ENCODE measurements at places on chromosomes 4 and X. TPM values are rescaled to one million over a fixed set of nuclear protein-coding genes. Genes with fewer than 3 reads are reported as not detected.

The TMPRSS11B gene
- total RNA-seq, result not detected

The LUZP4 gene
- total RNA-seq, result not detected

The G3BP2 gene
- total RNA-seq, result 70.1 TPM

The GPR34 gene
- total RNA-seq, result 8.7 TPM

The KLF8 gene
- total RNA-seq, result 28.8 TPM

The TEX13D gene
- total RNA-seq, result not detected

The GABRE gene
- 14.5 TPM for total RNA-seq

The C4orf50 gene
- 0.21 TPM for total RNA-seq

The JAKMIP1 gene
- total RNA-seq, result 0.66 TPM

The MTTP gene
- not detected for total RNA-seq

GRCh38 chrX:97685753-97686152 lies 802.0 kb downstream of the RPA4 start:
- peaks cover 8% of the 10 kb centered on the region for H3K27me3 ChIP-seq
- no peak overlapping the region for H3K27ac ChIP-seq
- H3K4me3 ChIP-seq, result no peak overlapping the region
- no peaks in the 10 kb centered on the region for H3K4me1 ChIP-seq
- DNase-seq, result no peak

GRCh38 chr4:71211748-71212147 lies 127.1 kb upstream of the SLC4A4 start:
- no peaks in the 10 kb centered on the region for H3K36me3 ChIP-seq
- no peaks in the 10 kb centered on the region for H3K4me1 ChIP-seq
- H3K4me3 ChIP-seq, result no peak overlapping the region
- no peak for DNase-seq

DNA sequence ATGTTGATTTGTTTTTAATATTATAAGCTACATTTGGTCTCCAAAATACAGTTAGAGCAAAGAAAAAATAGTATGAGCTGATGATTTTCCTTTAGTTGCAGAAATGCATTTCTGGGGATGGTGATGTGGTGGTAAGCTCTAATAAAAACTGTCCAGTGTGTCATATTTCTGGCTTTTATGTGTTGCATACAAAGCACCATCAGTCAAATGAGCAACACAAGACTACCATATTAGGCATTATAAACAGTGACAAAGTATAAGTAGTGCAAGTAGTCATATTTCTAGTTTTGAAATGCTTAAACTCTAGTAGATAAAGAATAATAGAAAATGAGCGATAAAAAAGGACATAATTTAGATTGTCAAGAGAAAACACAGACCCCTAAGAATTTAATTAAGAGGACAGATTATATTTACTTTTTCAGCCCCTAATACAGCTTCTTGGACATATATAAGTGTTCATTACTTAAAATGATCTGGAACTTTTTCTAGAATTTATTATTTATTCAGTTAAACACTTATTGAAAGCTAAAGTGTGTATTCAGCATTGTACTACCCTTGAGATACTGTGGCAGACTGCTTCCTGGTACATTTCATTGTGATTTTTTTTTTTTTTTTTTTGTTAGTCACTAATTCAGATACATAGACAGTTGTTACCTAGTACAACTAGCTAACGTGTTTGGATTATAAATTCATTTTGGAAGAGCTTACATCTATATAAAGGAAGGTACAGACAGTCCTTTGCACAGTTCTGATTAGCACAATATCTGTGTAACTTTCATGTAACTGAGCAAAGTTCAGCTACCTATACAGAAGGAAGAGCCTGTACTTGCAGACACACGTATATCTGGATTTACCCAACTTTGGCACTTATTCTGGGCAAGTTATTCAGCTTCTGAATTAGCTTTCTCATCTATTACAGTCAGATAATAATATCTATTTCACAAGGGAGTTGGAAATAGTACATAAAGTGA lies 22.3 kb downstream of the RAP1GDS1 start:
- H3K27me3 ChIP-seq, result no peaks in the 10 kb centered on the region
- H3K4me1 ChIP-seq, result no peaks in the 10 kb centered on the region
- no peak for DNase-seq
- no peak overlapping the region for H3K4me3 ChIP-seq
- H3K27ac ChIP-seq, result no peak overlapping the region
- no peaks in the 10 kb centered on the region for H3K36me3 ChIP-seq

DNA sequence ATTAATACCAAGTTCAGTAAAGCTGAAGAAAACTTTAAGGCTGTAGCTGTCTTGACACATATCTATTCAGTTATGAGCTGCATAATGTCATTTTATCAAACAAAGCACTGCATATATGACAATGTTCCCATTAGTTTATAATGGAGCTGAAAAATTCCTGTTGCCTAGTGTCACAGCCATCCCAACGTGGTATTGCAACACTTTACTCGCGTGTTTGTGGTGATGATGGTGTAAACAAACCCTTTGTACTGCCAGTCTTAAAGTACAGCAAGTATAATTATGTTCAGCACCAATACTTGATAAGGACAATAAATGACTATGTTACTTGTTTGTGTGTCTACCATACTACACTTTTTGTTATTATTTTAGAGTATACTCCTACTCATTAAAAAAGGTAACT lies 1415.6 kb upstream of the PCDH7 start:
- H3K36me3 ChIP-seq, result no peaks in the 10 kb centered on the region
- no peak overlapping the region for H3K27ac ChIP-seq
- DNase-seq, result no peak
- no peak overlapping the region for H3K4me3 ChIP-seq
- H3K27me3 ChIP-seq, result no peaks in the 10 kb centered on the region

DNA sequence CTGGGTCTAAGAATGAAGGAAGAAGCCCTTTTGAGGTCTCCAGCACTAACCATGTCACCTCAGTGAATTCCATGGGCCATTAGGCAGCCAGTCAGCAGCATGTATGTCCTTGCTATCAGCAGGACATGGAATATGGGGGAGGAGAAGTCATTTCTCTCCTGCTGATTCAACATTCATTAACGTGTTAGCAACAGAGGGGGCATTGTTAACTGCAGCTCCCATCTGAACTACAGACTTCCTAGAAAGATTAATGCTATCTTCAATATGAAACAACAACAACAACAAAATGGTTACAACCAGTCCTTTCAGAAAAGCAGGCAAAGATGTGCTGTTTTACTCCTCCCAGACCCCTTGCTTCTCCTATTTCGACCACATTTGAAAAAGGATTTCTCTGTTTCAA lies 120.4 kb upstream of the SLC34A2 start:
- DNase-seq, result no peak
- no peaks in the 10 kb centered on the region for H3K27me3 ChIP-seq
- peak overlapping the region; percentile 85 for H3K27ac ChIP-seq
- H3K4me3 ChIP-seq, result no peak overlapping the region
- H3K4me1 ChIP-seq, result peaks cover 3% of the 10 kb centered on the region

DNA sequence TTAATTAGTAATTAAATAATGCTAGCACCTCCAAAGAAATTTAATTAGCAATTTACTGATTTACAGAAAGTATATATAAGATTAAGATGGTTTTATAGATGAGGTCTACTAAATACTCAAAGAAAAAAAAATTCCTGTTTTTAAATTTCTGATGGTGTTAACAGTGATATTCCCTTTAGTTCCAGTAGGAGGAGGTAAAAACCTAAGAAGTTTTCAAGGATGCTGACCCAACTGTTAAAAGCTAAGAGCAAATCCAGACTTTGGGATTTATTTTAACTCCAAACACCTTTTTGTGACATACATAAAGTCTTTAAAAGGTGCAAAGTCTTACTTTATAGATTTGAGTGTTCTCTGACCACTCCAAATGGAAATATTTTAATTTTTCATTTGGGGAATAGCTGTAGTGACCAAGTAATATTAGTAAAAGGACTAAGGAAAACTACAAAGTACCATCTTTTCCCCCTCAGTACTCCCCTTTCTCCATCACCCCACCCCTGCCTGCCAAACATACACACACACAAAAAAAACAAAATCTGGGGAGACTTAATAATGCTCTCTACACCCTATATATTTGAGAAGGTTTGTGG lies 34.2 kb upstream of the CSN1S1 start:
- no peaks in the 10 kb centered on the region for H3K4me1 ChIP-seq
- no peaks in the 10 kb centered on the region for H3K27me3 ChIP-seq
- H3K27ac ChIP-seq, result no peak overlapping the region
- no peak overlapping the region for H3K4me3 ChIP-seq

GRCh38 chr4:38868059-38868960 lies 704 bp downstream of the FAM114A1 start:
- peak overlapping the region; percentile 99 for H3K27ac ChIP-seq
- H3K4me3 ChIP-seq, result peak overlapping the region; percentile 79
- no peaks in the 10 kb centered on the region for H3K27me3 ChIP-seq
- H3K36me3 ChIP-seq, result no peaks in the 10 kb centered on the region

GRCh38 chrX:36609616-36610585 lies 398.3 kb upstream of the FAM47C start:
- DNase-seq, result no peak
- H3K27me3 ChIP-seq, result no peaks in the 10 kb centered on the region
- no peaks in the 10 kb centered on the region for H3K36me3 ChIP-seq
- no peak overlapping the region for H3K4me3 ChIP-seq
- no peaks in the 10 kb centered on the region for H3K4me1 ChIP-seq
- no peak overlapping the region for H3K27ac ChIP-seq

DNA sequence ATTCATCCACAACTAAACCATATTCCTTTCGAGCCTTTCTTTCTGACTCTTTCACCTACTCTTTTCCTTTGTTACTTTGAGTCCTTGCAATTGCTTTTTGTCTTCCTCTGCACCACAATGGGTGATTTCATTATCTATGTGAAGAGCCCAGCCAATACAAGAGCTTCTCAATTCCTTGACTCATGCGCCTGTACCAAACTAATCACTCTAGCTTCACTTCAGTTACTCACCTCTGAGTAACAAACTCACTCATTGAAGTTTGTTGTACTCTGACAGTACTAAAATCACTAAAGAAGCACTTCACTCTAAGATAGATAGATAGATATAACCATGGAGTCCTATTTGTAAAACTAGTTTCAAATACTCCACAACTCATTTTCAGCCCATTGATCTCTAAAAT lies 191.7 kb upstream of the EPHA5 start:
- no peaks in the 10 kb centered on the region for H3K4me1 ChIP-seq
- H3K27me3 ChIP-seq, result no peaks in the 10 kb centered on the region
- no peaks in the 10 kb centered on the region for H3K36me3 ChIP-seq
- no peak for DNase-seq
- H3K4me3 ChIP-seq, result no peak overlapping the region

- H3K4me3 ChIP-seq, result no peak overlapping the region
- H3K27ac ChIP-seq, result no peak overlapping the region
- peaks cover 25% of the 10 kb centered on the region for H3K4me1 ChIP-seq
- no peaks in the 10 kb centered on the region for H3K27me3 ChIP-seq
- DNase-seq, result no peak
These were observed 76.0 kb downstream of the FAT4 start for GRCh38 chr4:125390727-125391126.

GRCh38 chr4:100819505-100819904 lies 301.7 kb upstream of the EMCN start:
- H3K4me1 ChIP-seq, result no peaks in the 10 kb centered on the region
- no peaks in the 10 kb centered on the region for H3K27me3 ChIP-seq
- no peak overlapping the region for H3K27ac ChIP-seq
- H3K36me3 ChIP-seq, result no peaks in the 10 kb centered on the region
- DNase-seq, result no peak
- no peak overlapping the region for H3K4me3 ChIP-seq

GRCh38 chr4:73869130-73870055 lies at the start of gene CXCL1:
Gene CXCL1 (plus strand): TSS chr4:73869393. CDS start chr4:73869471, 78 bp downstream.
- DNase-seq, result no peak
- H3K27ac ChIP-seq, result no peak within 1 kb of the TSS
- no peaks in the 10 kb centered on the region for H3K27me3 ChIP-seq
- no peaks in the 10 kb centered on the region for H3K36me3 ChIP-seq
- peak within 1 kb of the TSS; percentile 68 for H3K4me3 ChIP-seq

GRCh38 chrX:107731831-107732502 lies 43.6 kb downstream of the TSC22D3 start:
- peak overlapping the region; percentile 56 for H3K27ac ChIP-seq
- no peak overlapping the region for H3K4me3 ChIP-seq
- no peaks in the 10 kb centered on the region for H3K36me3 ChIP-seq
- DNase-seq, result peak; percentile 74
- peaks cover 84% of the 10 kb centered on the region for H3K4me1 ChIP-seq
- no peaks in the 10 kb centered on the region for H3K27me3 ChIP-seq

DNA sequence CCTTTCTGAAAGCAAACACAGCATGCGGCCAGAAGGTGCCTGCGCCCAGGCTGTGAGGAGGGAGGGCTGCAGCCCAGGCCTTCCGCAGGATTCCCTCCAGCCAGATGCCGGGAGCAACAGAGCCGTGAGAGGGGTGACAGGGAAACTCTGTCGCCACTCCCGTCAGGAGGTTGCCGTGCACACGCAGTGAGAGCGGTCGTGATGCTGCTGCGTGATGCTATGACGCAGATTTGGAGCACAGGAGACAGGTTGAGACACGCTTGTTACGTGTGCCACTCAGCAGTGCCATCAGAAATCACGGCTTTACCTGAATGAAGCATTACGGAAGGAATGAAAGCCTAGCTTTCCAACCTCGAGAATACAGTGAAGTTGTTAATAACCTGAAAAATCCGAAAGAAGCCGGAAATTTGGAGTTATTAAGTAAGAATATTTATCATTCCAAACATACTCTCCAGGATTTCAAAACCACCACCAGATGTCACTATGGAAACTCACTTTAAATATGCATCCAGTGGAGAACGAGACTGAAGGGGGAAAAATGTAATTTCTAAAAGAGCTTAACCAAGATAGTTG lies 54.4 kb downstream of the FAT1 start:
- H3K4me3 ChIP-seq, result no peak overlapping the region
- no peak overlapping the region for H3K27ac ChIP-seq
- peaks cover 5% of the 10 kb centered on the region for H3K36me3 ChIP-seq
- no peaks in the 10 kb centered on the region for H3K27me3 ChIP-seq

- no peak for DNase-seq
- no peak within 1 kb of the TSS for H3K27ac ChIP-seq
- no peaks in the 10 kb centered on the region for H3K36me3 ChIP-seq
- no peaks in the 10 kb centered on the region for H3K4me1 ChIP-seq
- H3K27me3 ChIP-seq, result no peaks in the 10 kb centered on the region
These were observed at the start of gene FGF13 for GRCh38 chrX:138711399-138712347. Gene FGF13 (minus strand): TSS chrX:138711717. CDS start chrX:138711003, 714 bp downstream.

- H3K4me1 ChIP-seq, result no peaks in the 10 kb centered on the region
- DNase-seq, result no peak
- no peaks in the 10 kb centered on the region for H3K36me3 ChIP-seq
- H3K27me3 ChIP-seq, result peaks cover 16% of the 10 kb centered on the region
These were observed 226.2 kb downstream of the HS6ST2 start for GRCh38 chrX:132732236-132732635.

DNA sequence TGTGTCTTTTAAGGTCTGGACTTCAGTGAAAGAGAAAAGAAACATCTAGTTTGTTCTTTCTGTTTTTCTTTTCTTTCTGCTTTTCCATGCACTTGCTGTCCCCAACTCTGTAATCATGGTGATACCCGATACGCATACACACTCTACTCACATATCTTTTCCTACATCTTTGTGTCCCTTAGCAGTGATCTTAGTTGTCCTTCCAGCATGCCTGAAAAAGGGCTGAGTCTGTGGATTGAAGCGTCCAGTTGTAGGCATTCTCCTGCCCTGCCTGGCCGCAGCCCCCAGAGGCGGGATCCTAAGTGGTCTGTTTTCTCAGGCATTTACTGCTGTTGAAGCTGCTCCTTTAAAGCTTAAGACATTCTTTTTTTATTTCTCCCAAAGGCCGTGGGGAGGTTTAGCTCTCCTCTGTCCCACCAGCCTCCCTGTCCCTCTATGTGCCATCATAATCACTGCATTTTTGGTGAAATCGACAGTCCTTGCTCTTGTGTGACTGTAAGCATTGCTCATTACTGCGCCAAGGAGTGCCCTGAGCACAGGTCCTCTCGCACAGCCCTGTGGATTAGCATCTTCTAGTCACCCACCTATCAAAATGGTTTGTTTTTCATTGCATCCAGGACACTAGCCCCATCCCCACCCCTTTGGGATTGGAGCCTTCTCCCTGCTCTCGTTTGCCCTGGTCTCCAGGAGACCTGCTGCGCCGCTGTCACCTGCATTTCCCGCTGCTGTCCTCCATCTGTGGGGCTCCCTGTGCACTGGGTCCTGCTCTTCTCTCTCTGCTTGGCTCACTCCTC lies 4.4 kb downstream of the RGS12 start:
- H3K4me3 ChIP-seq, result no peak overlapping the region
- no peaks in the 10 kb centered on the region for H3K36me3 ChIP-seq
- no peaks in the 10 kb centered on the region for H3K27me3 ChIP-seq
- DNase-seq, result no peak
